ENCODE measurements at places on chromosomes 1 and 21. TPM values are rescaled to one million over a fixed set of nuclear protein-coding genes. Genes with fewer than 3 reads are reported as not detected.

DNA sequence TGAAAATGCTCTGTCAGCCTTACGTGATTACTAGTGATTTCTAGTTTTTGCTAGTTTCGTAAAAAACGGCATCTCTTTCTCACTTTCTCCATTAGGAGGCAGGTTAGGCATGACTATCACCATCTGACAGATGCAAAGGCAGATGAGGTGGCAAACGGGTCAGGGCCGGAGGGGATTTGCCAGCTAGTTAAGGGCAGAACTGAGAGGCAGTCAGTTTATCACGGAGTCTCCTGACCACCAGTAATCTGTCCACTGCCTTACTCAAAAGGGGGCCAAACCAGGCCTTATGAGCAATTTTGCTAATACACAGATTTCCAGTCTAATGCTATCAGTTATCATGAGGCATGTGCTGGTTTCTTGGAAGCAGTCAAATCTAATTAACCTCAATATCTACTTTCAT is 159.3 kb downstream of the TSEN15 start:
- no peak for DNase-seq

The RAB25 gene
- polyA plus RNA-seq = 46.9 TPM

DNA sequence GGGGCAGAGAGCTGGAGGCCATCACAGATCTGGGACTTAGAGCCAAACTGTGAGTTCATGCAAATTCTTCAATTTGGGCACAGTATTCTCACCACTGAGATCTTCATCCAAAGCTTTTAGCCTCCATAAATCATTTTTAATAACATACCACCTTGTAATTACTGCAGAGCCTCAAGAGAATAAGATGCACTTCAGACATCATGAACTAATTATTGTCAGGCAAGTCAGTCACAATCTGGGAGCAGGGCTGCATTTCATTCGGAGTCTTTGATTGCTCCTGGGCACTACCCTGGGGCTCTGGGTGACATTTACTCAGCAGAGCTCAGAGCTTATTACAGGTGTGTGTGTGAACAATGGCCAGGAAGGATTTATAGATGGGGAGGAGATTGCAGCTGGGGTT is 623.7 kb downstream of the PTPRU start:
- DNase-seq = no peak

DNA sequence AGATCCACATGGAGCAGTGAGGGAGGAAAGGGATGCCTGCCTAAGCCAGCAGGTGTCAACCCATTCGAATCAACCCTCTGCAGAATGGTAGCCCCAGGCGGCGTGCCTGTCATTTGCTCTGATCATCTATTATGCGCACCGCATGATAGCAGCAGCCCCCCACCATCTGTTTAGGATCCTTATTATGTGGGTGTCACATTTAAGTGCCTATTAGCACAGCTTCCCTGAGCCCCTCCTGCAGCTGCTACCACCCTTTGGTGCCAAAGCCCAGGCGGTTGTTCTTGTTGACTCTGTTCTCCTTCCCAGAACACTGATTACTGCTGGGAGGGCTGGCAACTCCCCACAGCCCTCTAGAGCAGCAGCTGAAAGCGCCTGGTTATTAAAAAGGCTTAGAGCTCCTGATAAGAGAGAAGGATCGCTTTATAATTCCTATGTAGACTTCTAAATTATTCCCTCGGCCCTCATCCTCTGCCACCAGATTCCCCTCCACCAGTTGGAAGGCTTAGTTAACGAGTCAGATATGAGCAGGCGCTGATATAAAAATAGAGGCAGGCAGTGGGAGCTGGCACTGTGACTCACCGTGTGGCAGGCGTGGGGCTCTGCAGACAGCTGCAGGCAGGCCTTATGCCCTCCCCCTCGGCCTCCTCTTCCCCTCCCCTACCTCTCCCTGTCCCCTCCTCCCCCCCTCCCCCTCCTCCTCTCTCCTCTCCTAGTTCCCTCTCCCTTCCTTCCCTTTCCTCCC is 23.0 kb downstream of the ACTA1 start:
- DNase-seq = no peak

GRCh38 chr1:181142096-181142958 is 53.8 kb downstream of the IER5 start:
- peak; percentile 85 for DNase-seq

DNA sequence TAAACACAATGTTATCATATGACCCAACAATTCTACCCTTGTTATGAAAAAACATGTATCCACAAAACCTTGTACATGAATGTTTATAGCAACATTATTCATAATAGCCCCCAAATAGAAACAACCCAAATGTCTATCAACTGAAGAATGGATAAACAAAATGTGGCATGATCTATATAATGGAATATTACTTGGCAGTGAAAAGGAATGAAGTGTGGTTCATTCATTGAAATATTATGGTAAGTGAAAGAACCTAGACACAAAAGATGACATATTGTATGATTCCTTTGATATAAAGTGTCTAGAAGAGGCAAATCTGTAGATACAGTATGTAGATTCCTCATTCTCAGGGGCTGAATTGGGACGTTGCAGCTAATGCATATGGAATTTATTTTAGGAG is 151.2 kb downstream of the KIF26B start:
- no peak for DNase-seq

DNA sequence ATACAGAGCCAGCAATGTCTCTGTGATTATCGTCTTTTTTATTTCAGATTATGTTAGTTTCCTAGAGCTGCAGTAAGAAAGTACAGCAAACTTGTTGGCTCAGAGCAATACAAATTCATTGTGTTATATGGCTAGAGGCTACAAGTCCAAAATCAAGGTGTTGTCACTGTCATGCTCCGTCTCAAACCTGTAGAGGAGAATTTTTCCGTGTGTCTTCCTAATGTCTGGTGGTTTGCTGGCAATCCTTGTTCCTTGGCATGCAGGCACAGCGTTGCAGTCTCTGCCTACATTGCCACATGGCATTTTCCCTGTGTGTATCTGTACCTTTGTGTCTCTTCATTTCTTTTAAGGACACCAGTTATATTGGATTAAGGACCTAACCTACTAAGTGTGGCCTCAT is 244.4 kb downstream of the LRRIQ3 start:
- DNase-seq = no peak

- DNase-seq = no peak
These were observed 22.7 kb upstream of the DNAJC28 start for GRCh38 chr21:33514229-33514628.

The TTLL7 gene
- 6.3 TPM for polyA plus RNA-seq

The SYT6 gene
- polyA plus RNA-seq = 2.3 TPM

- DNase-seq = no peak
These were observed 12.4 kb upstream of the ATP1A1 start for GRCh38 chr1:116360429-116361173.

DNA sequence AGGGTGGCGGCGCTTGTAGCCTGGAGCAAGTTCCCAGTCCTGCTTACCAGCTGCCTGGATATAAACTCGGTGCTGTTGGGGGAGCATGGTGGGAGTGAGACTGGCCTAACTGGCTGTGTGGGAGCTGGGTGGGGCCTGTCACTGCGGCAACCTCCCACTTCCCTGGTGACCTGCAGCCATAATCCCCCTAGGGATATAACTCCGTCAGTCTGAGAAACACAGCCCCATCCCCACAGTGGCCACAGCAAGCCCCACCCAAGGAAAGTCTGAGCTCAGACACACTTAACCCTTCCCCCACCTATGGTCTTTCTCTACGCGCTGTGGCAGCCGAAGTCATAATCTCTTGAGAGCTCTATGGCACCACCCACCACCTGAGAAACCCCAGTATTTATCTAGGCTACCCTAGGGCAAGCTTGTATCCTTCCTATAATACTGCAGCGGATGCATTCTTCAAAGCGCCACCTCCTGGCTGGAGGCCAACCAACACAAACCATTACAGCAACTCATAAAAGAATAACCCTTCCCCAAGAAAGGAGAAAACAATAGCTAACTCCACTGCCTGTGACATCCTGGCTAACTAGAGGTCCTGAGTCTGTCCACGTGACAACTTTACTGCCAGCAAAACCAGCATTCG is 57.4 kb downstream of the ZNF648 start:
- DNase-seq = no peak

GRCh38 chr1:234083460-234083859 is 179.0 kb downstream of the SLC35F3 start:
- no peak for DNase-seq

The FALEC gene
- 0.83 TPM for polyA plus RNA-seq

DNA sequence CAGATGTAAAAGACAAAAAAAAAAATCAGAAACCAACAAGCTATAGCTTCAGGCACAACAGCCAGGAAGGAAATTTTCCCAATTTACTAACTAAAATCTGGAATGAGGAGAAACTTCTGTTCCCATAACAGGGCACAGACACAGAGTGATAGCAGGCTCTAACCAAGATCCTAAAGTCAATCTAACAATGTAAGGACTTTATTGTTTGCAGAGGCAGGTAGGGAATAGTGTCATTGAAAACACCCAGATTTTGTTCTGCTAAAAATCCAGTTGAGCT is 166.6 kb upstream of the ATP1B1 start:
- no peak for DNase-seq

The TARBP1 gene
- polyA plus RNA-seq = 123 TPM

- DNase-seq = no peak
These were observed 83.4 kb downstream of the IGSF21 start for GRCh38 chr1:18191037-18191436.

GRCh38 chr1:70361727-70362398 is 7.3 kb upstream of the ANKRD13C start:
- no peak for DNase-seq

DNA sequence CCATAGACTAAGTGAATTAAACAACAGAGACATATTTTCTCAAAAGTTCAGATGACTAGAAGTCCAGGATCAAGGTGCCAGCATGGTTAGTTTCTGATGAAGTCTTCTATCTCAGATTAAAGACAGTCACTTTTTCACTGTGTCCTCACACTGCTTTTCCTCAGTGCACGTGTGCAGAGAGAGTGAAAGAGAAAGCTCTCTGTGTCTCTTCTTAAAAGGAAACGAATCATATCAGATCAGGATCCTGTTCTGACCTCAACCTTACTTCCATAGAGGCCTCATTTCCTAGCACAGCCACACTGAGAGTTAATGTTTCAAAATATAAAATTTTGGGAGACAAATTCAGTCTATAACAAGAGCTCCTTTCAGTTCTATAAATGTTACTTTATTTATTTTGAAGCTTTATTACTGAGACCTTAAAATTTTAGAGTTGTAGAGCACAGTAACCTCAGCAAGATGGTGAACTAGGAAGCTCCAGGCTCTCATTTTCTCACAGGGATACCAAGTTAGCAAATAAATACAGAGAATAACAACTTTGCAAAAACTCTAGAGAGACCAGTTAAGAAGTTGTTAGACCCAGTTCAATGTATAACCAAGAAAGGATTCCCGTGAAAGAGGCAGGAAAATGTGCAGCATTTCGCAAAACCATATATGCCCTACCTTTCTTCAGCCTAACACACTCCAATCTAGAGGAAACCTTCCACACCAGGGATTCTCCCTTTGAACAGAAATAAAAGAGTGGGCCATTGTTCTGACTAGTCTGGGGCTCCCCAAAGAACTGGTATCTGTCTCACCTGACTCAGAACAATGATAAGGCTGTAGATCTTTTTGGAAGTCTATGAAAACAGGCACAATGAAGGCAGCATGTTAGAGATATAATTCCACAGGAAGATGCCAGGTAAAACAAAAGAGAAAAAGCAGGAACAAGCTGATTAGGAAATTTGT is 372.2 kb downstream of the MRPL39 start:
- DNase-seq = no peak

GRCh38 chr1:151953409-151954094 is 40.1 kb downstream of the S100A10 start:
- no peak for DNase-seq

The MDM4 gene
- polyA plus RNA-seq = 82.9 TPM

- DNase-seq = no peak
These were observed 74.3 kb downstream of the LAMC1 start for GRCh38 chr1:183097438-183098051.

Measured in left kidney (tissue), 8 donors.